ENCODE measurements at places on chromosomes 5 and 9. TPM values are rescaled to one million over a fixed set of nuclear protein-coding genes. Genes with fewer than 3 reads are reported as not detected.

Gene SLC22A5
- 9.5 TPM for total RNA-seq

Gene BAG1
- 95.8 TPM for total RNA-seq

Gene NCS1
- 31.6 TPM for total RNA-seq

Gene PCDHA6
- 0.31 TPM for total RNA-seq

Gene NR5A1
- 2.5 TPM for total RNA-seq

Gene CDX1
- total RNA-seq: not detected

Gene ORM2
- 0.77 TPM for total RNA-seq

Gene HTR4
- total RNA-seq: not detected

Gene KCNV2
- total RNA-seq: not detected

Gene SPINK6
- not detected for total RNA-seq

Gene PCDHGB7
- 6.7 TPM for total RNA-seq

Gene NIPAL4
- not detected for total RNA-seq

Gene SHOC1
- total RNA-seq: 0.10 TPM

Gene HMMR
- 42.5 TPM for total RNA-seq

Gene GPR150
- 0.54 TPM for total RNA-seq

Gene F2RL2
- total RNA-seq: 0.13 TPM

Gene CCL21
- total RNA-seq: not detected

Gene CAMLG
- 28.3 TPM for total RNA-seq

Gene GABRA1
- not detected for total RNA-seq

Gene FYB1
- total RNA-seq: 0.46 TPM

Gene ZNF782
- 3.3 TPM for total RNA-seq

Gene FOCAD
- total RNA-seq: 9.8 TPM

Gene TOPORS
- 21.2 TPM for total RNA-seq

Gene SFXN1
- 88.3 TPM for total RNA-seq

Gene FAXDC2
- 0.39 TPM for total RNA-seq

Gene MAN1B1
- 57.2 TPM for total RNA-seq

Gene VLDLR
- 2.1 TPM for total RNA-seq

Gene TRIM36
- total RNA-seq: 1.6 TPM

Gene SLC36A3
- total RNA-seq: not detected

Gene PRDM9
- not detected for total RNA-seq

Gene IFNA13
- total RNA-seq: not detected

Gene C9
- 0.05 TPM for total RNA-seq

Gene PIP5K1B
- not detected for total RNA-seq

Gene SYNPO
- total RNA-seq: 82.8 TPM

Gene SLC6A7
- total RNA-seq: not detected

Gene CDHR2
- total RNA-seq: 0.72 TPM

Gene ADAMTS12
- total RNA-seq: 0.15 TPM

Gene SARDH
- total RNA-seq: 0.13 TPM

Gene IFNB1
- not detected for total RNA-seq

Gene RRAGA
- total RNA-seq: 23.5 TPM

Gene TAS2R1
- total RNA-seq: not detected

Gene MARCHF11
- total RNA-seq: not detected

Gene FCN2
- not detected for total RNA-seq

Gene NEURL1B
- 5.3 TPM for total RNA-seq

Gene DMRT2
- not detected for total RNA-seq

Gene KLHL3
- 1.9 TPM for total RNA-seq
